AG09309 (cell line): ENCODE measurements at places on chromosomes 2 and 18.

GRCh38 chr2:12257476-12257875, 459.3 kb upstream of the TRIB2 start:
- DNase-seq = no peak

DNA sequence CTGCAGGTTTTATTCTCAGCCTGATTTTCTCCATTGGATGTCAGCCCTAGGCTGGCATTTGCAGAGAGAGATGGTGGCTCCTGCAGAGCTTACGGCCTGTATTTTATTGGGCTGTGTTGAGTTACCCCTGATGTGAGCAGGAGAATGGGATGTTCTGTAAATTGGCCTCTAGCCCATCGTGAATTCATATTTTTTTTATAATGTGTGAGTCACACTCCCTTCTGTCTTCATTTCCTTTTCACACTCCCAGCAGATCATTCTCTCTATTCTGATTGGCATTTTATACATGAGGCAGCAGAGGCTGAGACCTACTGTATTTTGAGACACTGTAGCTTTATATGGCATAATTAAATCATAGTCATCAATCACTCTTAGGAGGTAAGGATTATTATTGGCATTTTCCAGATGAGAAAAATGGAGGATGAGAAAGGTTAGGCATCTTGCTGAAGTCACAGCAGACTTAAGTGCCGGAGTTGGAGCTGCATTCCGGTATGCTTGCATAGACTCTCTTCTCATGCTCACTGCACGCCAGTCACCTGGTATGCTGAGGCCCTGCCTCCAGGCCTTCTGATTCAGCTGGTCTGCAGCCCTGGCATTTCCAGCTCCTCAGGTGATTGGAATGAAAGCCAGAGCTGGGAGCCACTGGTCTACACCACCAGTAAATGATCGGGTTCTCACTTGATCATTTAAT, 142.4 kb downstream of the NEDD4L start:
- peak; percentile 46 for DNase-seq

DNA sequence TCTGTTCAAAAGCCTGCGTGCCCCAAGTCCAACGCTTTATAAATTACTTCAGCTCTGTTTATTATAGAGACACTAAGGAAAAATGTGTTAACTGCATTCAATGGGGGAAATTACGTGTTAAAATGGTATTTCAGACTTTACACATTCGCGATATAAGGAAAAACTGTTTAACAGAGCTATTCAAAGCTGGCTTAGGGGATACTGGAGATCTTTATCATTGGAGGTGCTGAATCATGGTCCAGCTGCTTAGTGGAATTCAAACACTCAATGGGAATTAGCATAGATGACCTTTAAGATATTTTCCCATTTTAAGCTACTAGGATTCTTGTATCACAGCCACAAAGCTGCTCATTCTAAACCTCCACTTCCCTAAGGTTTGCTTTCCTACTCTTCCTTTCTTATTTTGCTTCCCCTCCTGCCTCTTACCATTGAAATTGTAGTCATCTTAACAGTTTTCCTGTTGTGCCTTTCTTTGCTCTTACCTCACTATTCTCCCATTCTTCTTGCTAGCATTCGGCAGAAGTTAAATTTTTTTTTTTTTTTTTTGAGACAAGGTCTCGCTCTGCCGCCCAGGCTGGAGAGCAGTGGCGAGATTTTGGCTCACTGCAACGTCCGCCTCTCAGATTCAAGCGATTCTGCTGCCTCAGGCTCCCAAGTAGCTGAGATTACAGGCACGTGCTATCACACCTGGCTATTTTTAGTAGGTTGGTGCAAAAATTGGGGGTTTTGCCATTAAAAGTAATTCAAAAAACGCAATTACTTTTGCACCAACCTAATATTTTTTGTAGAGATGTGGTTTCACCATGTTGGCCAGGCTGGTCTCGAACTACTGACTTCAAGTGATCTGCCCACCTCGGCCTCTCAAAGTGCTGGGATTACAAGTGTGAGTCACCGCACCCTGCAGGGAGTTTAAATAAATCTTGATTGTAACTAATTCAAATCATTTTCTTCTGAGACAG, 6.5 kb downstream of the SULT6B1 start:
- DNase-seq = no peak

DNA sequence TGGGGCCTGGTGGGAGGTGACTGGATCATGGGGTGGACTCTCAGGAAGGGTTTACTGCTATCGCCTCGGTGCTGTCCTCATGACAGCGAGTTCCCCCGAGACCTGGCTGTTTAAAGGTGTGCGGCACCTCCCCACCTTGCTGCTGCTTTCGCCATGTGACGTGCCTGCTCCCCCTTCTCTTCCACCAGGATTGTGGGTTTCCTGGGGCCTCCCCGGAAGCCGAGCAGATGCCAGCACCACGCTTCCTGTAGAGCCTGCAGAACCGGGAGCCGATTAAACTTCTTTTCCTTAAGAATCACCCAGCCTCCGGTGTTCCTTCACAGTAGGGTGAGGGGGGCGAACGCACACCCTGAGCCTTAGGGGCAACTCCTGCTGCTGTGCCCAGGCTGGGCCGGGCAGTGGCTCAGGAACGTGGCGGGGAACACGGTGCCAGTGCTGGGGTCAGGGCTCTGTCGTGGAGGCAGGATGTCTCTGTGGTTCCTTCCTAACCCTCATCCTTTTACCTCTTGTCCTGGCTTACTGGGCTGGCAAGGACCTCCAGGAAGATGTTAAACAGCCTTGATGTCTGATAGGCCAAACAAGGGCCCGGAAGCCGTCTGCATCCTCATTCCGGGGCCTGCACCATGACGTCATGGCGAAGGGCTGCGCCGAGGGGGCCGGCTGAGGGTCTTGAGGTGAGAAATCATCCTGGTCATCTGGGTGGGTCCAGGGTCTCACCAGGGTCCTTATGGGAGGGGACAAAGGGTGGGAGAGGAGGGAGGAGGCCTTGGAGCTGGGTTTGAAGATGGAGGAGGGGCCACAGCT, 12.7 kb downstream of the NEU4 start:
- no peak for DNase-seq

- DNase-seq = peak; percentile 98
Observed at GRCh38 chr2:33529771-33530481, 53.5 kb downstream of the RASGRP3 start.

- DNase-seq = no peak
Observed at GRCh38 chr2:21098294-21098693, 25.5 kb upstream of the TDRD15 start.

GRCh38 chr2:54723996-54724559, 616 bp downstream of the EML6 start:
- no peak for DNase-seq

- no peak for DNase-seq
Observed at GRCh38 chr2:67625178-67625577, 228.0 kb downstream of the ETAA1 start.

DNA sequence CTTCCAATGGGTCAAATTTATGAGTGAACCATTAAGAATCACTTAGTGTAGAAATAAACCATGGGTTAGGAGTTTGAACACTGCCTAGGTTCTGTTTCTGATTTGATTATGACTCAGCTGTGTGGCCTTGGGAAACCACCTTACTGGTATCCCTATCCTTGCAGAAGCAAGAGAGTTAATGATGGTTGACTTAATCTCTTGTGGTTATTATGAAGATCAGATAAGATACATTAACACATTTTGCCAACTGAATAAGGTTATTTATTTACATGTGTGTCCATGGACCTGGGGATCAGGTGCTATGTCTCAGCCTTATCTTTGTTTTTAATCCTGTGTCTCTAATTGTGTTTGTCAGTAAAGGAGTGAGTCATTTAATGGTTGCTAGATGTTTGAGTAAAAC, 5.4 kb upstream of the KCNJ13 start:
- DNase-seq = peak; percentile 52

DNA sequence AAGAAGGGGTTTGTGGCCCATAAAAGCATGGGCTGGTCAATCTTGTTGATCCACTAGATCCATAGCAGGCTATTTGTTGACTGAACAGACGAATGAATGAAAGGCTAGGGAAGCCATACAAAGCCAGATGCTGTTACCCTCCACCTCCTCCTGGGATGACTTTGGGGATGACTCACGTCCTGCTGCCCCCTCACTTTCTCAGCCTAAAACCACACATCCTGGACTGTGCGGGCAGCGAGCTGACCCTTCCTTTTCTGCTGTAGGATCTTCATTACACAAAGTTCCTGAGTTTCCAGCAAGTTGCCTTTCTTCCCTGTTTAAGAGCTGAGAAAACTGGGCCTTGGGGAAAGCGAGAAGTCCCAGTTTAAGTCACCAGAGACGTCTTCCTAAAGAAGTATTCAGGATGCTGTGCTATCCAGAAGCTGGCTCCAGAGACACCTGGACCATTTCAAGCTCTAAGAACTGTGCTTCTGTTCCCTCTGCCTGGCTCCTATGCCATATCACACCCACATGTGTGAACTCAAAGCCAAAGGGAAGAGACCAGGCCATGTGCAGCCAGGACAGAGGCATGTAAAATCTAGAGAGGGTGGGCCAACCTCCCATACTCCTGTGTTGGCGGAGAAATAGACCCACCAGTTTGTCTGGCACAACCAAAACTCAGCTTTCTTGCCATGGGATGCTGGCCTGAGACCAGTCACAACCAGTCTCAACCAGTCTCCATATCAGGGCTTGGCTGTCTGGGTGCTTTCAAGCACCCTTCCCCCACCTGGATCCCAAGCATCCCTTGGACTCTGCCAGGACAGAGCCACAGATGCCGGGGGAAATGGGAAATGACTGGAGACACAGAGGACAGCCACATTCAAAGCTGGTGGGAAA, 4.7 kb upstream of the SLC20A1 start:
- peak; percentile 52 for DNase-seq

DNA sequence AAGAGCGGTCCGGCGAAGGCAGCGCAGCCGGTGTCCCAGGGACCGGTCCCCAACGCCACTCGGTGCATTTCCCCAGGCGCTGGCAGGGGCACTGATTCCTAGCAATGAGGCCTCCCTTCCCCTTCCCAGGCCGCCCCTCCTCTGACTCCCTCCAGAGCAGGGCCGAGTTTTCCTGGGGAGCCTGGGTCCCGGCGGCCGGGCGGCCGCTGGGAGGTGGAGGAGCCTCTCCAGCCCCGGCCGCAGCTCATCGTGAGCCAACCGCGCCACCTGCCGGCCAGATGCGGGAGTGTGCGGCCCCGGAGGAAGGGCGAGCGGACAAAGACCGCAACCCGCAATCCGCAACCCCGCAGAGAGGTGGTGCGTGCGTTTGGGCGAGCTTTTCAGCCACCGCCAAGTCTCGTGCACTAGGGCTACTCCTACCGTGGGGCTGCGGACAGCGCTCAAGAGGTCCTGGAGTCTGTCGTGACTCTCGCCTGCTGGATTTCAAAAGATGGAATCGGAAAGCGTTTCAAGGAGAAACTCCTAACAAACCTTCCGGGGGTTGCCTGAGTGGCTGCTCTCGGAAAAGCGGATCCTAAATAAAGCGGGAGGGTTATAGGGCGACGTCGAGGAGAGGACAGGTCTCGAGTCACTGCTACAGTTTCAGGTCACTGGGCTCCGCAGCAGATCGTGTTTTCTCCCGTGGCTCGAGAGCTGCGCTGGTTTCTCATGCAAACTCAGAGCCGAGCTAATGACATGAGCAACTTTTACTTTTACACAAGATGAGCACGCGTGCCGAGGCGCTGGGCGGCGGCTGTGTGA, 1.5 kb upstream of the EPHA4 start:
- DNase-seq = no peak

- DNase-seq = no peak
Observed at GRCh38 chr2:2127467-2127866, 203.6 kb downstream of the MYT1L start.

- DNase-seq = no peak
Observed at GRCh38 chr2:19358242-19359020, at the start of gene OSR1. TSS of gene OSR1 (minus strand) at chr2:19358623. CDS start at chr2:19353805, 4,818 bp downstream.

DNA sequence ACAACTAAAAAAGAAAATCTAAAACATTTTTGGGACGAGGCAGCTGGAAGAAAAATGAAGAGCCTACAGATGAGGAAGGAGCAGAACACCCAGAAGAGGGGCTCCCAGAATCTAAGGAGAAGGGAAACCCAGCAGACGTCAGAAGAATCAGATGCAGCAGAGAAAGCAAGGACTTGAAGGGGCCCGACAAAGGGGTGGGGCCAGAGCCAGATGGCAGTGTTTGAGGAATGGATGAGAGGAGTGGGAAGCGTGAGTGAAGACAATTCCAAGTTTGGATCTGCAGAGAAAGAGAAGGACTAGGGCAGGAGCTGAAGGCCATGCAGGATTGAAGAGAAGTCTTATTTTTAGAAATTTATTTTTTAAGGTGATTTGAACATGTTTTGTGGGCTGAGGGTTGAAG, 19.3 kb downstream of the PTMA start:
- DNase-seq = no peak

- DNase-seq = peak; percentile 76
Observed at GRCh38 chr18:55096263-55096951, 137.1 kb upstream of the CCDC68 start.

DNA sequence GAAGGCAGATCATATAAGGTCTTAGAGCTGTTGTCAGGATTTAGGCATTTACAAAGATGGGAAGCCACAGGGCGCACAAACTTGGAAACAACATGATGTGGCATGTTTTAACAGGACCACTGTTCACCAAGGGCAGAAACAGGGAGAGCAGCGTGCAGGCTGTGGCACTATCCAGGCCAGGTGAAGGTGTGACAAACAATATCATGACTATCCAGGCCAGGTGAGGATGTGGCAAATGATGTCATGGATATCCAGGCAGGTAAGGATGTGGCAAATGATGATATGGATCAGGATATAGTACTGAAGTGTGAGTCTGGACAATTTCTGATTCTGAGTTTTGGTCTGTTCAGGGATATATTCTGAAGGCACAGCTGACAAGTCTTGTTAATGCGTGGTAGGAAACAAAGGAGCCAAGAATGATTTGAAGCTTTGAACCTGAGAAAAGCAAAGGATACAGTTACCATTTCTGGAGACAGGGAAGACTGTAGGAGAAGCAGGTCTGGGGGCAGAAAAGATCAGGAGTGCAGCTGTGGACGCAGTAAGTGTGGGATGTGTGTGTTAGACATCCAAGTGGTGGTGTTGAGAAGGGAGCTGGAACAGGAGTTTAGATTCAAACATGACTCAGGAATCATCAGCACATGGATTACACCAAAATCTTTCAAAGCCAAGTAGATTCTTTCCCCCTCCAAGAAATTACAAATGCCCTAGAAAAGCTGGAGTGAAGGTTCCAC, 205.9 kb downstream of the TMEM163 start:
- DNase-seq = no peak

- DNase-seq = no peak
Observed at GRCh38 chr2:216620786-216621185, 12.4 kb upstream of the IGFBP2 start.

GRCh38 chr2:201987426-201987825, 46.2 kb upstream of the FZD7 start:
- DNase-seq = no peak

DNA sequence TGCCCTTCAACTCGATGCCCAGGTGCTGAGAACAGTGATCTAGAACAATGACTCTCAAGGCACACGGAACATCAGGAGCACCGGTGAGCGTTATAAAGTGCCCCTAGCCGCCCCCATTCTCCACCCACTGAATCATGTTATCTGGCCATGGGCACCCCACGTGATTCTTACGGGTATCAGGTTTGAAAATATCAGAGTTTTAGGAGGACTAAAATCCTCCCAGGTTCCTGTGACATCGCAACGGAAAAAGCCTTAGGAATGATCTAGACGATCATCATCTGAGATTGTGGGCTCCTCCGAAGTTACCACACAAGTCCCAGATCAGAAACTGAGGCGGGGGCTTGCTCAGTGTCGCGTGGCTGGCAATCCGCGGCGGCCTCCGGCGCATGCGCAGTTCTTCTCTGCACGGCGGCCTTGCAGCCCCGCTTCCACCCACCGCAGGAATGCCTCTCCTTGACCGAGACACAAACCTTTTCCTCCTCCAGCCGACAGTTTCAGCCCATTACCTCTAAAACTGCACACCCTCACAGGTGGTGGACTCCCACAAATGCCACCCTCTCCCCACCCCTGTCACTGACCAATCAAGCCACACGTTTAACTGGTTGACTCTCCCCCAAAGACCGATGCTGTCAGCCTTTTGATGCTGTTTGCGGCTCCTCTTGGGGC, 5.8 kb upstream of the MRPL33 start:
- no peak for DNase-seq
